Right renal cortex interstitium (tissue), 3 donors: ENCODE measurements at places on chromosomes 3 and 15. TPM values are rescaled to one million over a fixed set of nuclear protein-coding genes. Genes with fewer than 3 reads are reported as not detected.

The TYRO3 gene
- polyA plus RNA-seq: 154 TPM

The SI gene
- not detected for polyA plus RNA-seq

DNA sequence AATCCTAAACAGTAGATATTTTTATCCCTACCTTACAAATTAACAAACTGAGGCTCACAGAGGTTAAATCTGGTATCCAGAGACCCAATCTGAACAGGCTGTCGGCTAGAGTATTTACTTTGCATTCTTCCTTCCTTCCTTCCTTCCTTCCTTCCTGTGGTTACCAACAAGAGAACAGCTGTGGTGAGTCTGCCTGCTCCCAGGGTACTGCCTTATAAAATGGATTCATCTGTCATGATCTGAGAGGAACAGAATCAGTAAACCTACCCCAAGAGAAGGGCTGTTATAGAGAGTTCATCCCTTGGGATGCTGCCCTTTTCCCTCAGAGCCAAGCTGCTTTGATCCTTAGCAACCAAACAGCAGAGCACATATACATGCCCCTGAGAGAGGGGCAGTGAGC lies 3.6 kb downstream of the GADL1 start:
- DNase-seq: no peak

The GOLGA6L7 gene
- 0.08 TPM for polyA plus RNA-seq

DNA sequence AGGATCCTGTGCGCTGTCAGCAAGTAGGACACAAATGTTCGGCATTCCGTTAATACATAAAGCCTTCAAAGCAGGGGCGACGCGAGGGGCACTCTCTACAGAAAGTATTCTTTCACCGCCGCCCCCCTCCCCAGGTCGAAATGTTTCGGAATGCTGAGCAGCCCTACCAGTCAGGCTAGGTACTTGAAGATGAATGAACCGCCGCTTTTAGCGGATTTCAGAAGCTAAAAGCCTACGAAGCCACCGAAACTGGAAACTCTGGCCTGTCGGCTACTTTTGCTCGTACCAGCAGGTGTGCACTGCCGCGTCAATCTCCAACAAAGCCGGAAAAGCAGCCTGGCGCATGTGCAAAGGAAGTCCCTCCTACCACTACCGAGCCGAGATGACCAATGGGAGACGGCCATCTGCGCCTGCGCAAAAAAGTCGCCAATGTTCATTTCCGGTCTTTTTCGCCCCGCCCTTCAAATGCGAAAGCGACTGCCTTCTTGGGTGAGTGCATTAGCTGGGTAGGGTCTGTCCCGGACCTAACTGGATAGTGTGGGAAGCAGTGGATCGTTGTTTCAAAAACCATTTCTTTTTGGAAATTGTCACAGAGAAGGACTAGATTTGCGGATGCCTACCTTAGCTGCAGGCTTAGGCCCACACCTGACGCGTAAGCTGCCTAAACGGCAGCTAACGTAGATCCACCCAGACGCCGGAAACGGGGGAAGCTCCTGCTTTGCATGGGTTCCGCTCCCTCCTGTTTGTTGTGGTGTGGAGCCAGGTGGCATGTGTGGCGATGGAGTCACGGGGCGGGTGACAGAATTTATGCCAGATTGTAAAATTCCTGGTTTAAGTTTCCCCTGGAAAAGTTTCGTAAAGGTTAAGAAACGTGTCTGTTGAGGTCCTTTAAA lies at the start of gene WDR5B:
Gene WDR5B, minus strand, starts transcription at position 301 of the 893 bp plus-strand sequence. CDS start 534 bp downstream, outside the sequence.
- peak; percentile 99 for DNase-seq

DNA sequence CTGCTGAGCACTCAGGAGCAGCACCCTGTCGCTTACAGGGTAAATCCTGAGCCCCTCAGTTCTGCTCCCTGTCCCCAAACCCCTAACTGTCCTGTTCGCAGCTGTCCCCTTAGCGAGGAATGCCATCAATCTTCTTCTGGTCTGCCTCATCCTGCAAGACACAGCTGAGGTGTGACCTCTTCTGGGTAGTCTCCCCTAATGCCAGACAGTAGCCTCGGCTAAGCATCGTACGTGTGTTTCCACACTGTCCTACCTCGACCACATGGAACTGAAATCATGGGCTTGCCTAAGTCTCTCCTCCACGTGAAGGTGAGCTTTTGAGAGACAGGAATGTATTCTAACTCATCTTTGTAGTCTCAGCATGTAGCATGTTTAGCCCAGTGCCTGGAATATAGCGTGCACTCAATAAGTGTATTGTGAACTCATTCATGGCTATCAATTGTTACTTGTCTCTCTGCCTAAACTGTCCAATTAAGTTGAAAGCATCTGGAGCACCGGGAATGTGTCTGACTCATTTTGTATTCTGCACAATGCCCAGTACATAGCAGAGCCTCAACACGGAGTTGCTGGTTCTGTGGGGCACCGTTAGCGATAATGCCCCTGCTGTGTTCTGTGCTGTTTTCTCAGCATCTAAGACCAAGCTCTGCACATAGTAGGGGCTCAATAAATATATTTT lies 90.2 kb downstream of the HES1 start:
- no peak for DNase-seq

DNA sequence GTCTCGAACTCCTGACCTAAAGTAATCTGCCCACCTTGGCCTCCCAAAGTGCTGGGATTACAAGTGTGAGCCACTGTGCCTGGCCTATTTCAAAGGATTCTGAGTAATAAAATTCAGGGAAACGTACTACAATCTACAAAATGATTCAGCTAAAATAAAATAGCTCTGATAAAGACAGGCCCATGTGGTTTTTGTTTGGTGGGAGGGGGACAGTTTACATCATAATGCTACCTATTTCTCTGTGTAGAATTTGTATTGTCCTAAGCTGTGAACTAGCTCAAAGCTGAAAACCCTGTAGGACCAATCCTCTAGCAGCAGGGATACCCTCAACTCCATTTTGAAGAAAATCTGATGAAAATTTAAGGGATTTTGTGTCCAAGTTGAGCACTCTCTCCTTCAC lies 25.8 kb downstream of the CDV3 start:
- no peak for DNase-seq

The LRRC31 gene
- polyA plus RNA-seq: 0.17 TPM

GRCh38 chr15:50126072-50126471 lies 7.0 kb upstream of the ATP8B4 start:
- no peak for DNase-seq

The CD200R1L gene
- polyA plus RNA-seq: not detected

The SYNPR gene
- polyA plus RNA-seq: 0.07 TPM

The REC114 gene
- not detected for polyA plus RNA-seq

GRCh38 chr3:164458986-164459385 lies 619.3 kb downstream of the SI start:
- DNase-seq: no peak

The CIDEC gene
- not detected for polyA plus RNA-seq

DNA sequence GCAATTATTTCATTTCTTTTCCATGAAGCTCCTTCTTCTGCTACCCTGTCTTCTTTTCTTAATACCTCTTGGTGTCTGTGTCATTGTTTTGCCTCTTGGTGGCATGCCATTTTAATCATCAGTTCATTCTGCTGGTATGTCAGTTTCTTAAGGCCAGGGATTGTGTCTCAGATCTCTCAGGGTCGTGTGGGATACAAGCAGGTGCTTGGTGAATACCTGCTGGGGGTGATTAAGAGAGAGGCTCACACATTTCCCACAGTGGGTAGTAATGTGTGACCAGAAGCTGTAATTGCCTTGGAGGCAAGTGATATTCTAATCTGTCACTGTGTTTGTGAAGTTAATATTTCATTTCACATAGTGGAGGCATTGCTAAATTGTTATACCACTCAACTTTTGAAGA lies 361.4 kb upstream of the TRIM42 start:
- no peak for DNase-seq

The ZNF662 gene
- 23.4 TPM for polyA plus RNA-seq

The BFSP2 gene
- 0.50 TPM for polyA plus RNA-seq

DNA sequence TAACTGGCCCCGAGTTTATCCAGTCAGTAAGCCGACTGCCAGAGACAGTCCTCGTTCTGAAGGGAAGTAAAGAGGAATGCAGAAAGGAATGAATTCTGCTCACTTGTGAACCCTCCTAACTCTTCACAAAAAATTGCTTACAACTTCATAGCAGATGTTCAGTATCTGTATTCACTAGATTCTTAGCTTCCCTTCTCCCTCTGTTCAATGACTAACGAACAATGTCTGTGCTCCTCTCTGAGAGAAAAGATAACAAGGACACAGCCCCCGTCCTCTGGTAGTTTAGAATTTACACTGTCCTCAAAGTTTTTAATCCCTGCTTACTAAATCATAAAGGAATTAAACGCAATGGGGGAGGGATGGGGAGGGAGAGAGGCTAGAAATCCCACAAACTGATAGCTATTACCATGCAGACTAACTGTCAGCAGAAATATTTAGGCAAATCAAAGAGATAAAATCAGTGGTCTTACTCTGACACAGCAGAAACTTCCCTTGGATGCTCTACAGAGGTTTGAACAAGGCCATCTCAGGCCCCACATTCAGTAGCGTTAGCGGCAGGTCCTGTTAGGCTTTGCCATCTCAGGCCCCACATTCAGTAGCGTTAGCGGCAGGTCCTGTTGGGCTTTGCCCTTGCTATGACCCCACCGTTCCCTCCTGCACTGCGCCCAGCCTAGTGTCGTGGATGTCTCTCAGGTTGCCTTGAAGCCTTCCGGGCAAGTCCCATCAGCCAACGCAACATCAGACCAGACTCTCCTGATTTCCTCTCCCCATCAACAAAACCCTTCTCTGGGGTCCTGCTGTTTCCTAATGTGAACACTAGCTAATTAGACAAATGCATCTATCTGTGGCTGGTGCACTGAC lies 23.4 kb downstream of the NRROS start:
- no peak for DNase-seq

DNA sequence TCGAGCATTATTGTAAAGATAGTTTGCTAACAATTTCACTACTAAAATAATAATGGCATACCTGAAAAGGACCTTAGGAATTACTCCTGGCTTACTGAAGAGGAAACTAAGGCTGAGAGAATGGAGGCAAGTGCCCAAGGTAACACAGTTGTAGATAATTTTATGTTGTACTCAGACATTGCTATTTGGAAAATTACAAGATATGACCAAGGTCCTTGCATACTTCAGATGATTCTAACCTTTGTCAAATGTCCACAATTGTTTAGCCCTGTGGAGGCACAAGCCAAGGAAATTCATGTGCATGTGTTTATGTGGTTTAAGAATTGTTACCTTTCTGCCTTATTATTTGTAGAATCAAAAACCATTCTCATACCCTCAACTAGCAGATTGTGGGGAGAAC lies 105.7 kb downstream of the TUSC7 start:
- DNase-seq: no peak

GRCh38 chr3:71577011-71577410 lies 6.5 kb downstream of the FOXP1 start:
- DNase-seq: no peak

The CX3CR1 gene
- 5.9 TPM for polyA plus RNA-seq

- no peak for DNase-seq
Observed at GRCh38 chr3:186471771-186472170, 72.4 kb downstream of the CRYGS start.

GRCh38 chr3:72154391-72155335 lies 369.7 kb upstream of the PROK2 start:
- no peak for DNase-seq

DNA sequence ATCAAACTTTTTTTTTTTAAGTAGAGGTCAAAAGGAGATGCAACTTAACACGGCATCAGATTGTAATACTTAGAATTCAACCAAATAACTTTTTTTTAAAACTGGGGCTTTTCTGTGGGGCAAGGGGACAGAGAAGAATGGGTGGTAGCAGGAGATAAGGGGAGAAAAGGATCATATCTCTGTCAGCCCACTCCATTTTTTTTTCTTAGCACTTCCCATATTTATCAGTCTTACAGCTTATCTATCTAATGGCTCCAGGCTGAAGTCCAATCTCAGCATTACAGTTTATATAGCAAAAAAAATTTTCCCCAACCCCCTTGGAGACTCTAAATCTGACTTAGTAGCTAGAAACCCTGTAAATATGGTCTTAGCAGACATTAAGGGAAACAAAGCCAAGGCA lies 69.3 kb downstream of the PIK3R4 start:
- DNase-seq: no peak

GRCh38 chr15:43939070-43939469 lies 112.3 kb downstream of the WDR76 start:
- DNase-seq: no peak

GRCh38 chr3:32950516-32950915 lies 928 bp upstream of the CCR4 start:
- no peak for DNase-seq

The DUOXA1 gene
- 0.16 TPM for polyA plus RNA-seq

DNA sequence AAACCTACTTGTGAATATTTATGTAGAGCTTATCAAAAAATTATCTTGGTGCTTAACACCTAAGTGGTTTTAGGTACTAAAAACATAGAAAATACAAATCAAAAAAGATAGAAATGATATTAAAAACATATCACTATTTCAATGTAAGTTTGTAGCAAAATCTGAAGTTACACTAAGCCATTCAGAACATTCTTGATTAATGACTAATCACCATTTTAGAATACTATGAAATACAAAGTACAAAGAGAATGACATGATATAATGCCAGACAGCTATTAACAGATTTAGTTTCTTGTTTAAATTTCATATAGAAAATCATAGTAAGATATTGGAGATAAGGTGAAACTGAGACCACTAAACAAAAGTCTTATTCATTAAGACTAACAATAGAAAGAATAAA lies 169.7 kb upstream of the AGTR1 start:
- no peak for DNase-seq

- DNase-seq: no peak
Observed at GRCh38 chr3:149542375-149543312, 68.1 kb downstream of the TM4SF4 start.

- no peak for DNase-seq
Observed at GRCh38 chr3:114706591-114707232, 412.9 kb downstream of the TIGIT start.

The OIP5 gene
- 8.8 TPM for polyA plus RNA-seq

DNA sequence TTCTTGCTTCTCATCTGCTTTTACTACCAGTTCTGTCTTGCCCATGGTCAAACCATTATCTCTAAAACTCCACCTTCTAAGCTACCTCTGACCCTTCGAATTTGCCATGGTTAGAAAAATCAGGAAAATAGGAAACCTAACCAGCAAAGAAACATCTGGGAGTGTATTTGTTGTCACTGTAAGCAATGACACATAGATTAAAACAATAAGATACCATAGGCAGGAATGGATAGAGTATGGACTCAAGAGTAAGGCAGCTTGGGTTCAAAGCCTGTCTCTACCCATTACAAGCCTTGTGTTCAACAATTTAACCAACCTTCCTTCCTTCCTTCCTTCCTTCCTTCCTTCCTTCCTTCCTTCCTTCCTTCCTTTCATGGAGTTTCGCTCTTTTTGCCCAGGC lies 34.9 kb downstream of the CRTC3 start:
- DNase-seq: no peak

The ISLR gene
- 54.6 TPM for polyA plus RNA-seq

- DNase-seq: no peak
Observed at GRCh38 chr3:99534951-99535704, 103.3 kb upstream of the COL8A1 start.
